ENCODE measurements at places on chromosomes 7 and 10.

GRCh38 chr10:8095959-8096358 lies 41.5 kb downstream of the GATA3 start:
- no peak for DNase-seq

- DNase-seq = no peak
These were observed 238.1 kb upstream of the AOAH start for GRCh38 chr7:36962367-36962766.

DNA sequence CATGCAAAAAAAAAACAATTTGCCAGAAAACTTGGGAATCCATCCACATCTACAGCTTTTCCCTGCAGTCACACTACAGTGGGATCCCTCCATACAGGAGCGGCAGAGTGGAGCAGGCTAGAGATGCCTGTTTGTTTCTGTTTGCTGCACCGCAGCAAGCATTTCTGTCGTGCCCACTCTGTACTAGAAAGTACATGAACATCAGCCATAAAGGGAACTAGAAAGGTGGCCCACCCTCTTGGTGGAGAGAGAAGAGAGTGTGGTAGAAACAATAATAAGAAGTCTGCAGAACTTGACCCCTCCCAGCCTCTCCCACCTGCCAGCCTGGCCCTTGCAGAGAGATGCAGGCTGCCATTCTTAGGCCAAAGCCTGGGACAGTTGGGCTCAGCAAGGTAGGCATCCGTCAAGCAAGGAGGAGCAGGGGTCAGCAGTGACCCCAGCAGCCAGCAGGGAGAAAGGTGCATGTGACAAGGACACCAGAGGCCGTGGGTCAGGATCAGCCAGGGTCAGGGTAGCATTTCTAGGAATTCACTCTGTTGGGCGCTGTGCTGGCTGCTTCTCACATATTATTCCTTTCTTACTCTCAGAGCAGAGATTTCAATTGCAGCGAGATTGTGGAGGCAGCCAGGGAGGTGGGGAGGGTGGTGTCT lies 171.8 kb downstream of the EGFR start:
- DNase-seq = no peak

GRCh38 chr7:108086546-108086945 lies 43.6 kb downstream of the LAMB4 start:
- no peak for DNase-seq

DNA sequence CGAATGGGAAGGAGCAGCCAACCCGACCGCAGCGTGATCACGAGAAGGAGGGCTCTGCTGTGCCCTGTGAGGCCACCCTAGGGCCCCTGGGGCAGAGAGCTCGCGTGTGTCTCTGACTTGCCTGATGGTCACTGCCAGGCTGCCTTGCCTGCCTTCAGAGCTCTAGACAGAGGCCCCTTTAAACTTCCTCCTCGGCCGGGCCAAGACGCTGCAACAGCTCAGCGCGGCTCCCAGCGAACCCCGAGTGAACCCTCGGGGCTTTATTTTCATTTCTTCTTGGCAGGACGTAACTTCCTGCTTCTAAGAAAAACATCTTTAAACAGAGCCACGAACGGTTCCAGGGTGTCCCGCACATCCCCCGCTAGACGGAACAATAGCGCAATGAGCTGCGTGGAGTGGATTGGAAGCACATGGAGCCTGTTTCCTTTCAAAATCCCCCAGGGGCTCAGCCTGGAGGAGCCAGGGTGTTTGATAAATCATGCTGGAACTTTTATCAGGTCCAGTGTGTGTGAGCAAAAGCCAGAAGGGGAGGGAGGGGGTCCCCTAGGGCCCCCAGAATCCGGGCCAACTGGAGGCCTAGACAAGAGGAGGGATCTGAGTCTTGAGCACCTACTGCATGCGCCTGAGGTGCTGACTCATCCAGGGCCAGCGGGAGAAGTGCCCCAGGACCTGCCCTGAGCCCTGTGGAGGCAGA lies 134.1 kb upstream of the GDF10 start:
- DNase-seq = peak; percentile 42

DNA sequence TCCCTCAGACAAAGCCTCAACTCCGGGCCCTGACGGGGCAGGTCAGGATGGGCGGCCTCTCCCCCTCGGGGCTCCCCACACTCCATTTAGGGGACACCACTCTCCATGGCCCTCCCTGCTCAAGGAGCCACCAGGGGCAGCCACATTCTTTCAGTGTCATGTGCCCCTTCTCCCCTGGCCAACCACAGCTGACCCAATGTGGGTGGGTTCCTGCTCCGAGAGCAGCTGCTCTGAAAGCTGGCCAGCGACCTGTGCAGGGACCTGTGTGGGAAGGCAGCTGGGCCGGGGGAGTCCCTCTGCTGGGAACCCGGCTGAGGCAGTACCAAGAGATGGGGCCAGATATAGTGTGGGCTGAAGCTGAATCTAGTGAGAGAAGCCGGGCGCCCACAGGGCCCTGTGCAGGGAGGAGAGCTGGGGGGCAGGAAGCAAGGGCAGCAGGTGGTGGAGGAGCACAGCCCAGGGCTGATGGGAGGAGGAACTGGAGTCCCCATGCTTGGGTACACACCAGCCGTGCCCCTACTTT lies 40.6 kb upstream of the NPFFR1 start:
- DNase-seq = no peak

DNA sequence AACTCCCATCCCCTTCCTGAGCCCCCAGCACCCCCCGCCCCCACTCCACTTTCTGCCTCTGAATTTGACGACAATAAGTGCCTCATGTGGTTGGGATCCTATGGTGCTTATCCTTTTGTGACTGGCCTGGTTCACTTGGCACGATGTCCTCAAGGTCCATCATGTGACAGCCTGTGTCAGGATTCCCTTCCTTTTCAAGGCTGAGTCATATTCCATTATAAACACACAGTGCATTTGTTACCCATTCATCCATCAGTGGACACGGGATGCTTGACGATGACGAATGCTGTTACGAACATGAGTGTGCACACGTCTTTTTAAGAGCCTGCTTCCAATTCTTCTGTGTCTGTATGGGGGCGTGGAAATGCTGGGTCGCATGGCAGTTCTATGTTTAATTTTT lies 26.7 kb downstream of the SHH start:
- no peak for DNase-seq

DNA sequence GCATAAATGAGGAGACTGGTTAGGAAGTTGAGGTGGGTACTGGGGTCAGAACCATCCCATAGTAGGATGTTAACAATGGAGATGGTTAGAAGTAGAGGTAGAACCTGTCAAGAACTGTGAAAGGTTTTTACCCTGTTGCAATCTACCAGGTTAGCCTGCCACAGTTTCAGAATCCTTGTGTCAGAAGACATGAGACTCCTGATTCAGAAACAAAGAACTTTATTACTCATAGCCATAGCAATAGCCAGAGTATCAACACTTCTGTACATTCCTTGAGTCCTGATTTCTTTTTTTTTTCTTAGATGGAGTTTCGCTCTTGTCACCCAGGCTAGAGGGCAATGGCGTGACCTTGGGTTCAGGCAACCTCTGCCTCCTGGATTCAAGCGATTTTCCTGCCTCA lies 200.9 kb downstream of the GRM3 start:
- DNase-seq = no peak

DNA sequence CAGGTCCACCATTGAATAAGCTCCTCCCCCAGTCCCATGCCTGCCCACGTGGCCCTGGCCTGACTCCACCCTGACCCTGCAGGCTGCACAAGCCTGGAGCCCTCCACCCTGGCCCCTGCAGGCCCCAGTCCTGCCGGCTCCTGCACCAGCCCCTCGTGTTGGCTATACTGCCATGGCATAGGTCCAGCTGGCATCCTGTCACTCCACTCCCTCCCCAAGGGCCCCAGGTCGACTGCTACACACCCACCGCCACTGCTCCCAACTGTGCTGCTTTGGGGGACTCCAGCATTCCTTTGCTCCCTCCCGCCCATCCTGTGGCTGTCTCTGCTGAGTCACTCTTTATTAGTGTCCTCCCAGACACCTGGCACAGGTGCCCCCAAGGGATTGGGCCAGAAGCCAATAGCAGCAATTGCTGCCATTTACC lies 32.4 kb upstream of the HSPA12A start:
- DNase-seq = no peak

DNA sequence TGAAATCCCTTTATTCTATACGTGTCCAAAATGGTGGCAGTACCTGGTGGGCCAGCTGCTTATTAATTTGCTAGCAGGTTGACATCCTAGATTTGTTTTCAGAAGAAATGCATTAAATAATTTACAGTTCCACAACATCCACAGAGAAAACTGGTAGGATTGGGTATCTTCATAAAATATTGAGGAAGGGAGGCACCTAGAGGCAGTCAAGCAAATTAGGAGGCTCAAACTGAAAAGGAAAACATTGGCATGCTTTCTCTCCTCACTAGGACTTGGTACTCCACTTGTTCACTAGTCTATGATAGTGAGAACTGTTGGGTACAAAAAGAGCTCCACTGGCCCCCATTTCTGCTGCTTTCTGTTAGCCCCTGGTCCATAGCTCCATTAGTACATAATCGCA lies 18.3 kb upstream of the LRGUK start:
- DNase-seq = no peak

DNA sequence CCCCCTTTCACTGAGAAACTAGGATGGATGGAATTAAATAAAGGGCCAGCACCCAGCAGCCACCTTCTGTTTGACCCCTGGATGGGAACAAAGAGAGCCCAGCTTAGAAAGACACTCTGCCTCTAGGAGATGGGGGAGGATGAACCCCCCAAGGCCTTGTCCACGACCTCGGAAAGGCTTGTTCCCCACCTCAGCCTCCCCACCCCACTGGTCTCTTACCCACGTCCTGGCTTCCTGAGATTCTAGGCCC lies 9.7 kb downstream of the ITPRIP start:
- no peak for DNase-seq

DNA sequence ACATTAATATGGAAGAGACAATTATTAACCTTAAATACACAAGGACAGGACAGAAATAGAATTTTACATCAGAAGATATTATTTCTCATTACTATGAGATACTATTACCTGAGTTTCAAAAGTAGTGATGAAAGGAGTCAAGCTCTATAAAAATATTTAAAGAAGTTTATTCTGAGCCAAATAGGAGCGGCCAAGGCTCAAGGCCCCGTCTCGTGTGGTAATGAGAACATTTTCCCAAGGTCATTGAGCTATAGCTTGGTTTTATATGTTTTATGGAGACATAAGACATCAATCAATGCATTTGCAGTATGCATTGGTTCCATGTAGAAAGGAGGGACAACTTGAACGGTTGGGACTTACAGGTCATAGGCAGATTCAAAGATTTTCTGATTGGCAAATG lies 29.4 kb upstream of the ZMYND11 start:
- no peak for DNase-seq

DNA sequence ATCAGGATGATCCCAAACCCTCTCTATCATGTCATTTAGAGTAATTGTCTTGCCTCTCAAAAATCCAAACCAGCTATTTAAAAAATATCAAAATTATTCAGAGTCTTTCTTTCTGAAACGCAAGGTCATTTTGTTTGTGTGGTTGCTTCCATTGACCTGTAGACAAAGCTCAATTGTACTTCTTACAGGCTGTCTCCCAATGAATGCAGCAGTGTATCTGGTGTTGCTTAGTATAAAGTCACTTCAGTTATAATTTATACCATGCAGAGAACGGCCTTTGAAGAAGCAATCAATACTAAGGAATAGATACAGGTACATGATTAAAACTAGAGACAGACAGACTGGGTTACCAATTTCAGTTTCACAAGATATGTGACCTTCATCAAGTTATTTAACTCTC lies 80.9 kb downstream of the DOCK4 start:
- no peak for DNase-seq

DNA sequence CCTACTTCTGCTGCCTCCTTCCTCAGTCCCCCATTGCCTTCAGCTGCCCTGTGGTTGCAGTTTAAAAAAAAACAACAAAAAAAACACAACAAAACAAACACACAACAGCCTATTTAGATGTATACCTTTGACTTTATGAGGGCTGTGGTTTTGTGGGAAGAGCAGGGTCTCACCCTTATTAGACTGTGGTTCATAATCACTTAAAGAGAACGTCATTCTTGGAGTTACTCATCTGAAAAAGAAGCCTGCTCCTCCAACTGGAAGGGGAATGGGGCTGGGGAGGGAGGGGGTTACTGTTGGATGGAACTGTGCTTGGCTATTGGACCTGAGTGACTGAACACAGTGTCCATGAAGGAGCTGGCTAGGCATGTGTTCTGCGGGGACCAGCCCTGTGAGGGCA lies 48.1 kb downstream of the SDK1 start:
- no peak for DNase-seq

GRCh38 chr10:113261611-113262091 lies 291.2 kb upstream of the HABP2 start:
- DNase-seq = no peak

DNA sequence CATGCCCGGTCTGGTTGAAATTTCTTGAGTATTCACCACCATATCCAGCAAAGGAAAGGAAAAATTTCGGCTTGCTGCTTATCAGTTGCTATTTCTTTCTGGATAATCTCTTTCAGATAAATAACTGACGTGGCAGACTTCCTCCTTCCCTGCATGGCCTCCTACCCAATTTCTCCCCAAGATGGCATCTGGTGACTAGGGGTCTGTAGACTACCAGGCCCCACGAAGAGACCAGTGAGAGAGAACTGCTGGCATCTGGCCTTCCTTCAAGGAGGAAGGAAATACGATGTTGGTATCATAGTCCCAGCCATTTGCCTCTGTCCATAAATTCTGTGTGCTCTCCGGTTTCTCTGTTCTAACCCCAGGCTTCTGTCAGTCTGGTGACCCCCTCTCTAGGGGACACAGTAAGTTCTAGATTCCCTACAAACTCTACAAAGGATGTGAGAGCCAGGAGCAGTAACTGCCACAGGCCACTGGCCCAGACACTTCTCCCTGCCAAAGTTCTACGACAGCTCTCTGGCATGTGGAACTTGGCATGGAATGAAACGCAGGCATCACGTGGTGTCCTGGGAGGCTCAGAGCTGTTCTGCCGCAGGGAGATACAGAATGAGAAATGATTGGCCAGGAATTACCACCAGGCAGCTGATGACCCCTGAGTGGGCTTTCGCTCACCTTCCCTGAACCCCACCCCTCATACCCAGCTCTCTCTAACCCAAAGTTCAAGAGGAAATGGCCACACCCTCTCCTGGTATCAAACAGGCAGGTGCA lies 30.0 kb upstream of the MSRB2 start:
- no peak for DNase-seq

- no peak for DNase-seq
These were observed 19.7 kb downstream of the FAM53B start for GRCh38 chr10:124724279-124725027.

DNA sequence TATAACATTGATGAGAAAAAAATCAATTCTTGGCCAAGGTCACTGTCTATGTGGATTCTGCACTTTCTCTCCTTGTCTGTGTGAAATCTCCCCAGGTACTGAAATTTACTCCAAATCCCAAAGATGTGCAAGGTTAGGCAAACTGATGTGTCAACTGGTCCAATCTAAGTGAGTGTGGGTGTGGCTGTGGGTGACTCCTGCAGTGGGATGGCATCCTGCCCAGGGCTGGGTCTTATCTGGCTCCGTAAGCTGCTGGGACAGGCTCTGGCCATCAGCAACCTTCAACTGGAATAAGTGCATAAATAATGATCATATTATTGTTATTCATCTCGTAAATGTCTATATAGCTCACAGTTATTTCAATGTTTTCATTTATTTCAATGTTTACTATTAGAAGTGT lies 79.3 kb downstream of the JCAD start:
- no peak for DNase-seq

DNA sequence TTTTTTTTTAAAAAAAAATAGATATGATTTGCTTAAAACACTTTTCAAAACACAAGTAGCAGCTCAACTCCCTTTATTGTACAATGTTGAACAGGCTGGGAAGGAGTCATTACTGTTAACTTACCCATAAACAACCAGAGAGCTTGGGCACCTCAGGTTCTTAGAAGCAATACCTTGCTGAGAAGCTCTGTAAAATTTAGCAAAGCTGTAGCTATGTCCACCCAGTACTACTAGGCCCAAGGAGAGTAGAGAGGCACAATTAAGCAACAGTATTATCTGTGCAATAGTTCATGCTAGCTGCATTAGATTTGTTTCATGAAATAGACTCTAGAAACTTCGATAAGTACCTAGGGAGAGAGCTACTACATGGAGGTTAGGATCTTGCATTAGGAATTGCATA lies 32.0 kb downstream of the SEMA3A start:
- no peak for DNase-seq

All from activated naive CD4-positive, alpha-beta T cell treated with anti-CD3 and anti-CD28 coated beads, Interleukin-2, amount 50 U/mL, for 16 hours (primary cell).